ENCODE measurements at places on chromosomes 13 and 19.
A peak's percentile ranks its signal among the peaks of the same experiment; 100 is the strongest.

GRCh38 chr19:11164879-11165406 lies 9.4 kb upstream of the SPC24 start:
- DNase-seq: no peak

GRCh38 chr19:14019100-14019499 lies 8.8 kb upstream of the RLN3 start:
- no peak for DNase-seq

DNA sequence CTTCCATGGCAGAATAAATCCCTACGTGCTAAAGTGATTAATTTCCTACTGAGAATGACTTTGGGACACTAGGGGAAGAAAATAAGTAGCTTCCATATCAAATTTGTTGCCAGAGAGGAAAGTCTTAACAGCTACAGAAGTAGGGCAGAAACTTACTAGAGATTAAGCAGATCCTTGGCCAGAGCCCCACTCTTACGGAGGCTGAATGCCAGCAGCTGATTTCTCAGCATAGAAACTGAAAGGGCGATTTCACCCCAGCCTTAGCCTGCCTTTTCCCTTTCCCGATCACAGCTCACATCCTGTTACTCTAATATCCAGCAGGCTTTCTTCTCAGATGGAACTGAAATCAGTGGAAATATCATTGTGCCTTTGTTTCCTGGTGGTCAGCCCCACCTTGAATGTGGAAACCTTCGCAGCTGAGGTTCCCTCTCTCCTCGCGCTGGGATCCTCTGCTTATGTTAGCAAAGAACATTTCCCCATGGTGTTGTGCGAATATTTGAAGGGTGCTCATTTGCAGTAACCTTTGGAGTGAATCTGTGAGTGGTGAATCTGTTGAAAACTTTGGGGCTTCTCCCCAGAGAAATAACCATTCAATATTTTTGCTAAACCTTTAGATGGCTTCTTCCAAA lies 8.4 kb downstream of the FAM124A start:
- DNase-seq: peak; percentile 40

- DNase-seq: no peak
These were observed 12.5 kb downstream of the GJB6 start for GRCh38 chr13:20219577-20219976.

GRCh38 chr19:43555185-43555770 lies 20.0 kb downstream of the XRCC1 start:
- DNase-seq: peak; percentile 63

GRCh38 chr13:65881561-65882155 lies 1348.5 kb downstream of the PCDH9 start:
- DNase-seq: no peak

- DNase-seq: no peak
These were observed 278.9 kb upstream of the ARGLU1 start for GRCh38 chr13:106846571-106847448.

GRCh38 chr19:1668486-1669270 lies 16.3 kb upstream of the TCF3 start:
- no peak for DNase-seq

DNA sequence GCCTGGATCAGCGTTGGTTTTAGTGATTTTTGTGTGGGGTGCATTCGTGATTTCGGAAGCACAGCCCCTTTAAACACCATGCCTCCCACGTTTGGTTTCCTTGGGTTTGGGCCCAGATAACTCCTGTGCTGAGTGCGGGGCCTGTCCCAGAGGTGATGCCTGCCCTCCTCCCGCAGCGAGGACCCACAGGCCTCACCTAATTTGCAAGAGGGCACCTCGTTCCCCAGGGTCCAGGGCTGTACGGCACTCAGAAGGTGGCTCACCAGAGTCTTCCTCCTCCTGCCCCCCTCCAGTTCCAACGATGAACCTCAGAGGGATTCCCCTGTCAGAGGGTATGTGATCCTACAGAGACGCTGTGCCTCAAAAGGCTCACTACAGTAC lies 54.3 kb upstream of the SOX1 start:
- no peak for DNase-seq

DNA sequence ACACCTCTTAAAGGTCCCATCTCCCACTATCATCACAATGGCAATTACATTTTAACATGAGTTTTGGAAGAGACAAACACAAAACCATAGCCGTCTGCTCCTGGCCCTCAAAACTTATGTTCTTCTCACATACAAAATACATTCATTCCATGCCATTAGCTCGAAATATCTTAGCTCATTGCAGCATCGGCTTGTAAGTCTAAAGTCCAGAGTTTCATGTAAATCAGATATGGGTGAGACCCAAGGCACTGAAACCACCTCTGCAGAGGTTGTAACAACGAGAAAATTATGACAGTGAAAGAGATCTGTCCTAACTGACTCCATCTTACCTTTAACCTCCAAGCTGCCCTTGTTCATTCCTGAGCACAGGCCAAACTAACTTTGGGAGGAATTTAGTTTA lies 635.0 kb upstream of the SPRY2 start:
- DNase-seq: no peak

DNA sequence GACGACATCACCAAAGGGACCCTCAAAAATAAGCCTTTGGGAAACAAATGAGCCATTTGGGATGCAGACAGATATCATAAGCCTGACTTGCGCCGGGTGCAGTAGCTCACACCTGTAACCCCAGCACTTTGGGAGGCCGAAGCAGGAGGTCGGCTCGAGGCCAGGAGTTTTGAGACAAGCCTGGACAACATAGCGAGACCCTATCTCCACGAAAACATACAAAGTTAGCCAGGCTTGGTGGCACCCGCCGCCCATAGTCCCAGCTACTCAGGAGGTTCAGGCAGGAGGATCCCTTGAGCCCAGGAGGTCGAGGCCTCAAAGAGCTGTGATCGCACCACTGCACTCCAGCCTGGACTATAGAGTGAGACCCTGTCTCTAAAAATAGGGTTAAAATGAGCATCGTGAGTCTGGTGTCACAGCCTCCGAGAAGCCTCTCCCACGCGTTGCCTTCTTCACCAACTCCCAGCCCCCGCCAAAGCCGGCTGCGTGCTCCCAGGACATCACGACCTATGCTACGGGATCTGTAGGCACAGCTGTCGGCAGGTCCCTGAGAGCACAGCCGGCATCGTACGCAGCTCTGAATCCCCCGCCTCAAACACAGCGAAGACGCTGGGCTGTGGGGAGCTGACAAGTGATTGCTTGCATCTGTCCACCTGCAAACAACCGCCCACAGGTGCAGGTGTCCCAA lies 1.6 kb downstream of the REXO1 start:
- DNase-seq: no peak

GRCh38 chr19:45812297-45812696 lies 2.8 kb downstream of the RSPH6A start:
- DNase-seq: no peak

DNA sequence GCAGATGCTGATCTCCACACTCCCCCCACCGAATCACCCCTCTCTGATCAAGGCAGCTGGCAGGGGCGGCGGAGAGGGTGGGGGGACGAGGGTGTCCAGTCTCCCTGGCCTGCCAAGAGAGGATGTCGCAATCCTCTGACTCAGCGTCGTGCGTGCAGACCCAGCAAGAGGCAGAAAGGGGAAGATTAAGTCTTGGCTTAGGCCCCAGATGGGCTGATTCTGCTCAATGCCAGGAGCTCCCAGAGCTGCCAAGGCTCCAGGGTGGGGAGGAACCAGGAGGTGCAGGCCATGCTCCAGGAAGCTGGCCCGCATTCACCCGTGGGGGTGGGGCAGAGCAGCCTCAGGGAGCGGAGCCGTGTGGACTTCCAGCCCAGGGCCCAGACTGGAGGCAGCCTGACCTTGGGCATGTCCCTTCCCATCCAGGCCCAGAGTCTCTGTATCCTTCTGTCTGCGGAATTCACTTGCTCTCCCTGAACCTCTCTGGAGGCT lies 6.6 kb upstream of the BCL3 start:
- peak; percentile 87 for DNase-seq

DNA sequence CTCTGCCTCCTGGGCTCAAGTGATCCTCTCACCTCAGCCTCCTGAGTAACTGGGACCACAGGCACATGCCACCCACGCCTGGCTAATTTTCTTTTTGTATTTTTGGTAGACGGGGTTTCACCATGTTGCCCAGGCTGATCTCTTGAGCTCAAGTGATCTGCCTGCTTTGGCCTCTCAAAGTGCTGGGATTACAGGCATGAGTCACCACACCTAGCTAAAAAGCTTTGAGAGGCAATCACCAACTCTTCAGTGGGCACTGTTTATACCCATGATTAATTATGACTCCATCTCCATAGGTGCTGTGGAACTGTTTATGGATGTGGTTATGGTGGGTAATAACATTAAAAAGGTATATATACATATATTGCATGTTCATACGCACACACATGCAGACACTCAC lies 7.5 kb upstream of the RBM26 start:
- no peak for DNase-seq

- no peak for DNase-seq
These were observed 60.9 kb upstream of the ZNF527 start for GRCh38 chr19:37309834-37310575.

GRCh38 chr13:98785405-98785804 lies 32.9 kb upstream of the SLC15A1 start:
- DNase-seq: no peak

GRCh38 chr19:33752018-33752800 lies 44.5 kb upstream of the KCTD15 start:
- DNase-seq: no peak

DNA sequence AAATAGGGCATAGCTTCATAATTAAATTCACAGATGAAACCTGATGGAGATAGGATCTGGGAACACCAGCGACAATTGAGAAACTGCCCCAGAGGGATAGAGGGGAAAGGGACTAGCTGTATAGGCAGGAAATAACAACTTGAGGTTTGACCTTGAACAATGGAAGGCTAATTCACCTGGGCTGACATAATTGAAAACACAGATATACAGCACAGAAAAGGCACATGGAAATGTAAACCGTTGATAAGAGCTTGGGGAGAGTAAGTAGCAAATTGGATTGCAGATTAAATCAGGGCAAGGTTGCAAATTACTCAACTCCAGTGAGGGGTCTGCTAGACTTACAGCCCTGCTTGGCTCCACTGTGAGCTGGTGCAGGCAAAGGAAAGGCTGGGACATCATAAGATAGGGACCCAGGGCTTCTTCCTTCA lies 246.7 kb downstream of the DLEU7 start:
- no peak for DNase-seq

DNA sequence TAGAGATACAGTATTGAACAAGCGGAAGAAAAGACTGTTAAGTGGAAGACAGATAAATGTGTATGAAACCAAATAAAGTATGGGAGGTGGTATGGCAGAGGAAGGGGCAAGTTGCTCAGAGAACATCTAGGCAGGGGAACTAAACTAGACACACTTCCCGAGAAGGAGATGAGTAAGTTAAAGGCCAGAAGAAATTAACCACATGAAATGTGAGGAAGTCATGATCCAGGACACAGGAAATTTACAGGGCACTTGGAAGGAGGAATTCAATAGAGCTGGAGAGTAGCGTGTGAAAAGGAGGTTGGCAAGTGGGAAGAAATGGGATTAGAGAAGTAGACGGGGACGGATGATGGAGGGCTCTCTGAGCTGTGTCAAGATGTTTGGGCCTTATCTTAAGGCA lies 208.8 kb downstream of the COG6 start:
- no peak for DNase-seq

DNA sequence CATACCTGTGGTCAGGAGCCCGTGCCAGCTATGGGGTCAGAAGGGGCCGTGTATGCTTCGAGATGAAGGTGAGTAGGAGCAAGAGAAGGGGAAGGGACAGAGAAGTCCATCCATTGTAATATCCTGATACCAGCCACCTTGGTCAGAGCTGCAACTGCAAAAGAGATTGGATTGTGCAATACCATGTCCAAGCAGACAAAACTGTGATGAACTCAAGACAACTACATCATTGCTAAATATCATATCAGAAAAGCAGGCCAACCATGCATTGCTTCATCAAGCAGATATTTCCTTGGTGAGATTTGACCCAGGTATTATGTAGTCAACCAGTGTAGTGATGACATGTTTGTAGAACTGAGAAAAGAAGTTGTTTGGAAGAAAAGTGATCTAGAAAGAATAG lies 12.1 kb downstream of the HNRNPUL1 start:
- DNase-seq: no peak

GRCh38 chr13:78881751-78882150 lies 222.8 kb upstream of the OBI1 start:
- no peak for DNase-seq

GRCh38 chr19:42547929-42548328 lies 19.6 kb upstream of the CEACAM1 start:
- DNase-seq: no peak

DNA sequence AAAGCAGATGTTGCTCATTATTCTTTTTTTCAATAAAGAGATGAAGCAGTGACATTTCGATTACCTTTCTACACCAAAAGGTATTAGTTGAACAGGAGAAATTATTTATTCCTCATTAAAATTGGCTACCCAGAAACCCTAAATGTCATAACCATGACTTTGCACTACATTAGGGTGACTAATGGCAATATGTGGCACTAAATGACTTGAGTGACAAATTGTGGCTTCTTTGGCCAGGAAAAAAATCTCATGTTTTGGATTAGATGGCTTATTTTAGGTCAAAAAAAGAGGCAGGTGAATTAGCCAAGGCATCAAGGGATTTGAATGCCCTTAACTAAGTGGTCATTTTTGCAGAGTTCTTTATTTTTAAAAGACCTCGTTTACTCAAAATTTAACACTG lies 353.9 kb downstream of the NDFIP2 start:
- DNase-seq: no peak

- DNase-seq: no peak
These were observed 51.7 kb upstream of the EEF1AKMT1 start for GRCh38 chr13:20825477-20825875.

- DNase-seq: no peak
These were observed 128.0 kb downstream of the TRPC4 start for GRCh38 chr13:37741536-37741935.

DNA sequence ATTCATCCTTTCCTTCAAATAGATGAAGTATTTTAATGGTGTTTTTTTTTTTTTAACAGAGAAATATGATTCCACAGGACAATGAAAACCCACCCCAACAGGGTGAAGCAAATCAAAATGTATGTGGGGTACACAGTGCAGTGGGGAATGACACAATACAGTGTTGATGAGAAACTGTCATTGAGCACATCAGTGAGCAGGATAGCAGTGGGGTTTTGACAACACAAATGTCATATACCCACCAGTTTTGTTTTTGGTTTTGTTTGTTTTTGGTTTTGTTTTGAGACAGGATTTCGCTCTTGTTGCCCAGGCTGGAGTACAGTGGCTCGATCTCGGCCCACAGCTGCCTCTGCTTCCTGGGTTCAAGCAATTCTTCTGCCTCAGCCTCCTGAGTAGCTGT lies 29.2 kb downstream of the ZNF844 start:
- DNase-seq: no peak

- DNase-seq: peak; percentile 44
These were observed 215.2 kb downstream of the NBEA start for GRCh38 chr13:35157143-35157755.
